Myocyte (in vitro differentiated cells): ENCODE measurements at places on chromosomes 7 and 10. TPM values are rescaled to one million over a fixed set of nuclear protein-coding genes. Genes with fewer than 3 reads are reported as not detected.

The ZP3 gene
- total RNA-seq, result 1.6 TPM in 1 of 2 replicates, not detected in the other

The CC2D2B gene
- total RNA-seq, result 0.35 TPM in 1 of 2 replicates, not detected in the other

The GSTK1 gene
- total RNA-seq, result 162 and 208 TPM in 2 replicates

The LIPJ gene
- not detected in 2 replicates for total RNA-seq

DNA sequence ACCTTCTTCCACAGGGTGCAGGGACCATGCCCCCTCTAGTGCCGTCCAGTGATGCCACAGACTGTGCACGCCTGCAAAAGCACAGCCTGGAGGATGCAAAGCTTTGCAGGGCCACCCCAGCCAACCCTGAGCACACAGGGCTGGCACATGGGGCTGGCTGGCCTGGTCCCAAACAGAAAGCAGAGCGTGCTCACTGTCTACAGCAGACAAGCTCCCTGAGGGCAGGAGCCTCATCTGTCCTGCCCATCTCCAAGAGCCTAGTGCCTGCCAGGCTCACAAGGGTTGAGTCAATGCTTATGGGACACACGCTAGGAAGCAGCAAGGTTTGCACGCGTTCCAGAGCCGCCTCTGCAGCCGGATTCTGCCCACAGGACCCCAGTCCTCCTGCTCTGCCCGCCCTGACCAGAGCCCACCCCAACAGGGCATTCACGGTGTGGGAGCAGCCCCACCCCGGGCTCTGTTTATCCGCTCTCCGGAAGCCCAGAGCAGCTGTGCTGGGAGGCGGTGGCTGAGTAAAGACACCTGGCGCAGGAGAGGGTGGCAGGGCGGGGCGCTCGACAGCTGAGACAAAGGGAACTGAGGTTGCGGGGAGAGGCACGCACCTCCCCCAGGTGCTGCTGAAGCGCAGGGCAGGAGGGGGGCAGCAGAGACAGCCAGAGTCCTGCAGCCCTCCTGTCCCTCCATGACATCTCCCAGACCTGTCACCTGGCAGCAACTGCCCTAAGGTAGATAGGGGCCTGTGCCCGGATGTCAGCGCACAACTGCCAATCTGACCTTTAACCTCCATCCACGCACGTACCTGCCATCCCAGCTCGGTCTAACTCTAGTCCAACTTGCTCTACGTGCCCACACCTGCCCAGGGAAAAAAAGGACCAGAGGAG is 4.3 kb downstream of the KCNH2 start:
- DNase-seq, result no peak

GRCh38 chr10:64430690-64431323 is 909.6 kb downstream of the REEP3 start:
- no peak for DNase-seq

GRCh38 chr7:147081117-147081516 is 964.5 kb downstream of the CNTNAP2 start:
- no peak for DNase-seq

DNA sequence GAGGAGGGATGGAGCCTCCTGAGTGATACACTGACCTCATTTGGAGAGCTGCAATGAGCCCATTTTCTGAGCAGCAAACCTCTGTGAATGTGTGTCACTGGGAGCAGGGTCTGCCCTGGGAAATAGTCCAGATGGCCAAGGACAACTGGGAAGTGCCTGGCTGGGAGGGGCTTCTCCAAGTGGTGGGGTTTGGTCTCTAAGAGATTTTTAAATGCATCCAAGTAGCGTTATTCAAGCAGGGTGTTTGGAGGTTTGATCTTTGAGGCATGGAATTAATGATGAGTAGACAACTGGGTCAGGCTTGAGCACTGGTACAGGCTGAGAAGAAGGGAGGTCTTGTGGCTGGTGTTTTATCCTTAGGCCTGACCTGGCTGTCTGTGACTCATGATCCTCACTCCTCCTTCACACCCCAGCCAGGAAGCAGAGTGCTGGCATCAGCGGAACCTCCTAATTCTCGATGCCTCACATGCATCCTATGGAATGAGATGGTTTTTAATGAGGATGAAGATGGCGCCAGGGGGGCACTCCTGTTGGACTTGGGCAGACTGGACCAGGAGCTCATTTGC is 3.3 kb downstream of the GOLGA7B start:
- DNase-seq, result no peak

DNA sequence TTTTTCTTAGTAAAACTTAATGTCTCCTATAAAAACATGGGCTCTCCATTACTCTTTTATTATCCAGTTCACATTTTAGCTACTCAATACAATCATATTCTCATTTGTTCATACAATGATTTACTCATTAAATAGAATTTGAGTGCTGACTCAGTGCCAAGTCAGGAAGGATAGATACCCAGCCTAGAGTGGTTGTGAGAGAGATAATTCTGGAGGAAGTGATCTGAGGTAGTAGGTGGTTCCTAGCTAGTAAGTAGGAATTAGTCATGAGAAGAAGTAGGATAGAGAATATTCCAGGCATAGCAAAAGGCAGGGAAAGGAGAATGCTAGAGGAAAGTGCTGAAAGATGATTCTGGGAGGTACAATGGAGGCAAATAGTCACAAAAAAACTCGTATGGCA is 133.5 kb upstream of the MBL2 start:
- DNase-seq, result no peak

DNA sequence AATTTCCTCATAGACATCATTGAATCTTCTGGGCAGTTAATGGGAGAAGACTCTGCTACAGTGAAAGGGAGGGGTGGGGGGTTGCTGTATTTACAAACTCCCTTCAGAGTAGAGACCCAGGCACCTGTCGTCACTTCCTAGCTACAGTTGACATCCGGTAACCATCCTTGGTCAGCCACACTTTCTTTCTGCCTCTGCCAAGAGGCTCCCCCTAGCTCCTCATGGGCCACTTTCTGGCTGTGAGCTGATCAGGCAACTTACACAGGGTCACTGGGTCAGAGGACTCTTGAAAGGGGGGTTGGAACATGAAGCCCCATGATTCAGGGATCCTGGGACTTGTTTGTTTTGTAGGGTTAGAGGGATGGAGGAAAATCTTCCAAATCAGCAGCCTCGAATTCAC is 1.2 kb downstream of the TECPR1 start:
- DNase-seq, result peak; percentile 80
